Neural progenitor cell (in vitro differentiated cells): ENCODE measurements at places on chromosomes 1 and 21. TPM values are rescaled to one million over a fixed set of nuclear protein-coding genes. Genes with fewer than 3 reads are reported as not detected.

Gene ILDR2
- 34.3 and 42.1 TPM in 2 replicates for total RNA-seq

GRCh38 chr1:234782105-234782751 is 172.2 kb upstream of the IRF2BP2 start:
- H3K27me3 ChIP-seq, result peaks cover 42% of the 10 kb centered on the region
- no peak overlapping the region for H3K4me3 ChIP-seq
- H3K27ac ChIP-seq, result no peak overlapping the region
- H3K4me1 ChIP-seq, result peaks cover 16% of the 10 kb centered on the region

- no peak for DNase-seq
- H3K27me3 ChIP-seq, result no peaks in the 10 kb centered on the region
- no peak overlapping the region for H3K27ac ChIP-seq
- no peaks in the 10 kb centered on the region for H3K4me1 ChIP-seq
Observed at GRCh38 chr1:228336308-228337030, 70.2 kb downstream of the TRIM11 start.

- H3K27me3 ChIP-seq, result no peaks in the 10 kb centered on the region
- no peaks in the 10 kb centered on the region for H3K36me3 ChIP-seq
- no peak for DNase-seq
- no peak overlapping the region for H3K27ac ChIP-seq
Observed at GRCh38 chr1:222040955-222041354, 299.1 kb upstream of the DUSP10 start.

GRCh38 chr1:222060210-222060916 is 318.5 kb upstream of the DUSP10 start:
- H3K36me3 ChIP-seq, result no peaks in the 10 kb centered on the region
- DNase-seq, result no peak
- H3K4me3 ChIP-seq, result no peak overlapping the region
- no peaks in the 10 kb centered on the region for H3K27me3 ChIP-seq

GRCh38 chr1:55413286-55413685 is 198.1 kb upstream of the USP24 start:
- H3K27me3 ChIP-seq, result no peaks in the 10 kb centered on the region
- no peak for DNase-seq
- no peak overlapping the region for H3K4me3 ChIP-seq

DNA sequence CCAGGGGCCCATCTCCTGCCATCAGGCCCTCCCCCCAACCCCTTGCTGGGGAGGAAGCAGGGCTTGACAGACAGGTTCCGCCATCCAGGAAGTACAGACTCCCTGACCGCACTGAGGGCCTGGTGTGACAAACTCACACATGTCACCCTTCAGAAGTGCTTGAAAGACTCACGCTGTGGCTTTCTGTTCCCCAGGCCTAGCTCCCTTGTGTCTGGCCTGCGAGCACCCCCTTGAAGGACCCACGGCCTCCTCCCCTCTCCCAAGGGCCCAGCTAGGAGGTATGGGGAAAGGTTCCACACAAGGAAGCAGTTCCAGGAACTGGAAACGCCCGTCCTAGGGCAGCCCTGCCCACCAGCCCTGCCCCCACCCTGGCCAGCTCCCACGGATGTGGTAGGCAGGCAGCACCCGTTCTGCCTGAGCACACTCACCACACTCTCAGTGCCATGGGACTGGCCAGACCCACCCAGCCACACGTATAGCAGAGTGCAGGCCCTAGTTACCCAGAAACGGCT is 26.7 kb downstream of the SLC2A1 start:
- no peaks in the 10 kb centered on the region for H3K27me3 ChIP-seq
- H3K27ac ChIP-seq, result peak overlapping the region; percentile 80
- H3K36me3 ChIP-seq, result peaks cover 14% of the 10 kb centered on the region

Gene DNALI1
- total RNA-seq, result 30.3 and 36.5 TPM in 2 replicates

DNA sequence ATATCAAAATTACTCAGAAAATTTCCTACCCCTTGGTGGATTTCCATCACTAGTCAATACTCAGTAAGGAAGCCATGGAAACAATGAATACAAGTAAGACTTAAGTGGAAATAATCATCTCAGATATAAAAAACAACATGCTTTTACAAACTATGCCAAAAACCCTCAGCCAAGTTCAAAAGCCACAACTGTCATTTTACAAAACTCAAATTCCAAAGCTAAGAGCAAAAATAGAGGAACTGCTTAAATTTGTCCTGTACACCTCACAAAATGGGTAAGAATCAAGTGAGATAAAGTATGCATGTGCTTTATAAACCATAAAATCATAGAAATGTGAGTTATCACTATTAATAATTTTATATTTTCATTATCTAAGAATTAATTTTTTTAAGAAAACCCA is 9.6 kb downstream of the TMCO1 start:
- H3K27me3 ChIP-seq, result no peaks in the 10 kb centered on the region
- H3K4me1 ChIP-seq, result no peaks in the 10 kb centered on the region
- H3K4me3 ChIP-seq, result no peak overlapping the region
- no peaks in the 10 kb centered on the region for H3K36me3 ChIP-seq

Gene C1orf116
- 0.04 and 0.56 TPM in 2 replicates for total RNA-seq

DNA sequence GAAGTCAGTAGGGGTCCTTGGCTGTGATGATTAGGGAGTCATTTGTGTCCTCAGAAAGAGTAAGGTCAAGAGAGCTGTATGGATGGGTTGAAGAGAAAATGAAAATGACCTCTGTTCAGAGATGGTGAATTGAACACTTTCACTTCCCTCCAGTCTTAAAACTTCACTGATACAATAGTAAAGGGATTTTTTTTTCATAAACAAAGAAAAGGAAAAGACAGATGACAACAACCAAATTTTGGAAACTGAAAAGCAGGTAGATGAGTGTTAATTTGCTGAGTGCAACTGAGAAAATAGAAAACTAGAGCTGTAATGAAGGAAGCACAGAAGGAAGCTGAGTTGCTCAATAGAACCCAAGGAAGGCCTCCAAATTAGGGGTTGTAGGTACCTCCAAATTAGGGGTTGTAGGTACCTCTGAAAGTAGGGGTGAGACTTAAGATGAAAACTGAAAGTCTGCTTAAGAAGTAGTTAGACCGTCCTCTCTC is 14.8 kb upstream of the S1PR1 start:
- H3K36me3 ChIP-seq, result no peaks in the 10 kb centered on the region
- no peak overlapping the region for H3K27ac ChIP-seq
- DNase-seq, result no peak
- no peaks in the 10 kb centered on the region for H3K4me1 ChIP-seq
- H3K27me3 ChIP-seq, result no peaks in the 10 kb centered on the region

GRCh38 chr1:28035420-28035819 is 53.0 kb downstream of the EYA3 start:
- no peaks in the 10 kb centered on the region for H3K27me3 ChIP-seq
- no peaks in the 10 kb centered on the region for H3K36me3 ChIP-seq
- no peak for DNase-seq

GRCh38 chr1:21302747-21303715 is 12.8 kb upstream of the ECE1 start:
- peaks cover 11% of the 10 kb centered on the region for H3K4me1 ChIP-seq
- no peak overlapping the region for H3K4me3 ChIP-seq
- no peaks in the 10 kb centered on the region for H3K36me3 ChIP-seq
- no peak for DNase-seq

Gene AGO4
- 24.5 and 26.4 TPM in 2 replicates for total RNA-seq

- H3K4me3 ChIP-seq, result no peak overlapping the region
- H3K27me3 ChIP-seq, result no peaks in the 10 kb centered on the region
- no peak overlapping the region for H3K27ac ChIP-seq
- DNase-seq, result peak; percentile 25
Observed at GRCh38 chr1:51955797-51956527, 34.5 kb downstream of the RAB3B start.

Gene GBP7
- total RNA-seq, result not detected in 2 replicates

Gene ARTN
- 2.9 and 4.1 TPM in 2 replicates for total RNA-seq

GRCh38 chr21:46125846-46126301 is 28.0 kb downstream of the COL6A2 start:
- H3K27me3 ChIP-seq, result no peaks in the 10 kb centered on the region
- H3K4me3 ChIP-seq, result no peak overlapping the region
- H3K36me3 ChIP-seq, result no peaks in the 10 kb centered on the region
- no peak for DNase-seq
- H3K4me1 ChIP-seq, result peaks cover 9% of the 10 kb centered on the region

GRCh38 chr1:58664881-58665280 is 35.0 kb downstream of the MYSM1 start:
- H3K27ac ChIP-seq, result no peak overlapping the region
- DNase-seq, result no peak
- H3K4me1 ChIP-seq, result no peaks in the 10 kb centered on the region
- H3K27me3 ChIP-seq, result no peaks in the 10 kb centered on the region
- no peak overlapping the region for H3K4me3 ChIP-seq

DNA sequence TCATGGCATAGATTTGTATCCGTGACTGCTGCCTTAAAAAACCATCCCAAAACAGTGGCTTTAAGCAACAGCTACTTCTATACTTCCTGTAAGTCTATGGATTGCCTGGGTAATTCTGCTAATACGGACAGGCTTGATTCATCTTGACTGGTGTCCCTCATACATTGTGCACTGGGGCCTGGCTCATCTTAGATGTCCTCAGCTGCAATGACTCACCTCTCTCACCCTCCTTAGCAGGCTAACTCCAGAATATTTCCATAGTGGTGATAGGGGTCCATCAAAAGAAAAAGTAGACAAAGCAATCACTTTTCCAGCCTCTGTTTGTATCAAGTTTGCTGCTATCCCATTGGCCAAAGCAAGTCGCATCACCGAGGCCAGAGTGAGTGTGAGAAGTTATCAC is 409.1 kb upstream of the KAZN start:
- no peaks in the 10 kb centered on the region for H3K36me3 ChIP-seq
- H3K4me3 ChIP-seq, result no peak overlapping the region
- no peaks in the 10 kb centered on the region for H3K27me3 ChIP-seq
- H3K4me1 ChIP-seq, result peaks cover 1% of the 10 kb centered on the region

DNA sequence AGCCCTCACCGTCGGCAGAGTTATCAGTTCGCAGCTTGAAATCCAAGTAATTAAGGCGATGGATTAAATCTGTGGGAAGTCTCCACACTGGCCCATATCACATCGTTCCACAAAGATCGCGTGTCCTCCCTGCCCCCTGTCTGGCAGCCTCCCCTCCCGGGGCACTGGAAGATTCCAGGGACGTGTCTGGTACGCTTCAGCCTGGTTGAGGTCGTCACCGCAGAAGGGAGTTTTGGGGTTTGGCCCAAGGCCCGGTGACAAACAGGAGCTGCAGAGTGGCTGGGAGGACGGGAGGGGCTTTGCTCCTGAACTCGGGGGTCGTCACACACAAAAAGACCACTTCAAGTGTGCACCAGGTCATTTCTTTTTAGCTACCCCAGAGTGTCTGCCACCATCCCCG is 51.1 kb downstream of the PRDM16 start:
- peaks cover 58% of the 10 kb centered on the region for H3K4me1 ChIP-seq
- no peak overlapping the region for H3K4me3 ChIP-seq
- no peaks in the 10 kb centered on the region for H3K27me3 ChIP-seq
- DNase-seq, result no peak
- H3K27ac ChIP-seq, result no peak overlapping the region

Gene CDK11B
- total RNA-seq, result 12.6 and 16.9 TPM in 2 replicates

- DNase-seq, result no peak
- H3K27me3 ChIP-seq, result no peaks in the 10 kb centered on the region
- no peak overlapping the region for H3K27ac ChIP-seq
- H3K36me3 ChIP-seq, result peaks cover 3% of the 10 kb centered on the region
- peaks cover 22% of the 10 kb centered on the region for H3K4me1 ChIP-seq
Observed at GRCh38 chr1:84569216-84569615, 5.0 kb downstream of the CTBS start.

- no peak overlapping the region for H3K4me3 ChIP-seq
- no peaks in the 10 kb centered on the region for H3K4me1 ChIP-seq
- DNase-seq, result no peak
- no peak overlapping the region for H3K27ac ChIP-seq
- no peaks in the 10 kb centered on the region for H3K36me3 ChIP-seq
- no peaks in the 10 kb centered on the region for H3K27me3 ChIP-seq
Observed at GRCh38 chr1:160858507-160858906, 4.2 kb downstream of the CD244 start.

DNA sequence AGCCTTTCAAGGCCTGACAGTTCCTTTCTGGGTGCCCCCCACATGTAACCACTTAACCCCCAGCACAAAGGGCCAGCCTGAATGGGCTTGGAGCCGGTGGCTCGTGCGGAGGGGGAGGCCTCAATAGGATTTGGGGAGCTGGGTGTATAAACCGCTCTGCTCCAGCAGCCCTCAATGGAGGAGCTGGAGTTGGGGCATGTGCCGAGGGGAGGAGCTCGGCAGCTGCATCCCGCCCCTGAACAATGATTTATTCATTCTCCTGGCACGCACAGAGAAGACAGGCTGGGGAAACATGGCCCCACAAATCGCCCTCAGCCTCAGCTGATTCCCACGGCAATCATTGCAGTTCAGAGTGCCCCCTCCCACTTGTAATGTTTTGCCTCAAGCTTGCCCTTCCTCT is 6.9 kb upstream of the C1orf216 start:
- DNase-seq, result peak; percentile 63
- H3K4me1 ChIP-seq, result peaks cover 17% of the 10 kb centered on the region
- no peaks in the 10 kb centered on the region for H3K27me3 ChIP-seq
- H3K27ac ChIP-seq, result no peak overlapping the region

GRCh38 chr1:87826681-87827251 is 498.1 kb downstream of the LMO4 start:
- no peaks in the 10 kb centered on the region for H3K36me3 ChIP-seq
- no peaks in the 10 kb centered on the region for H3K27me3 ChIP-seq
- H3K4me1 ChIP-seq, result no peaks in the 10 kb centered on the region
- no peak overlapping the region for H3K4me3 ChIP-seq
- no peak overlapping the region for H3K27ac ChIP-seq
- DNase-seq, result no peak

Gene FCGR3A
- total RNA-seq, result not detected in 2 replicates

DNA sequence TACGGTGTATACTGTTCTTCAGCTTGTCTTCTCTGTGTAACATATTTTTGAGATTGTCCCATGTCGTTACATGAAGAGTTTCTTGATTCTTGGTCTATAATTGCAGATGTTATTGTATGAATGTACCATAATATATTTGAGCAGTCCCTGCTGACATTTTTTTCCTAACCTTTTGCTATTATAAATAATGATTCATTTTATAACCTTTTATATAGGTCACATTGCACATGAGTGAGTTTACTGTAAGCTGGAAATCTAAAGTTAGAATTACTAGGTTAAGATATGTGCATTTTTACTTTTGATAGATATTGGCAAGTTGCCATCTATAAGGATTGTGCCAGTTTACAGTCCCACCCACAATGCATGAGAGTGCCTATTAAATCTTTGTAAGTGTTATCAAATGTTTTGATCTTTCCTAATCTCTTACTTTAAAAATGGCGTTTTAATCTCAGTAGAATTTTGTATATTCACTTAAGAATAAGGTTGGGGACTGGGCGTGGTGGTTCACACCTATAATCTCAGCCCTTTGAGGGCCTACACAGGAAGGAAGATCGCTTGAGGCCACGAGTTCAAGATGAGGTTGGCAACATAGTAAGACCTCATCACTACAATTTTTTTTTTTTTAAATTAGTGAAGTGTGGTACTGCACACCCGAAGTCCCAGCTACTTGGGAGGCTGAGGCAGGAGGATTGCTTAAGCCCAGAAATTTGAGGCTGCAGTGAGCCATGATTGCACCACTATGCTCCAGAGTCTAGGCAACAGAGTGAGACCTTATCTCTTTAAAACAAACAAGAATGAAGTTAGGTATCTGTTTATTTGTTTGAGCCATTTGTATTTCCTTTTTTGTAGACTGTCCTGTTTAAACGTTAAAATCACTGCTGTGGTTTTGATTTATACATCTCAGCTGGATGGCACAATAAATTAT is 36.5 kb downstream of the ZMYM1 start:
- no peaks in the 10 kb centered on the region for H3K27me3 ChIP-seq
- H3K4me3 ChIP-seq, result no peak overlapping the region
- DNase-seq, result no peak
- no peak overlapping the region for H3K27ac ChIP-seq
- peaks cover 30% of the 10 kb centered on the region for H3K36me3 ChIP-seq
